Substantia nigra (tissue), 51 donors: ENCODE measurements at places on chromosomes 6 and 20.

GRCh38 chr20:61645732-61646131 is 393.7 kb downstream of the CDH4 start:
- no peak for DNase-seq

DNA sequence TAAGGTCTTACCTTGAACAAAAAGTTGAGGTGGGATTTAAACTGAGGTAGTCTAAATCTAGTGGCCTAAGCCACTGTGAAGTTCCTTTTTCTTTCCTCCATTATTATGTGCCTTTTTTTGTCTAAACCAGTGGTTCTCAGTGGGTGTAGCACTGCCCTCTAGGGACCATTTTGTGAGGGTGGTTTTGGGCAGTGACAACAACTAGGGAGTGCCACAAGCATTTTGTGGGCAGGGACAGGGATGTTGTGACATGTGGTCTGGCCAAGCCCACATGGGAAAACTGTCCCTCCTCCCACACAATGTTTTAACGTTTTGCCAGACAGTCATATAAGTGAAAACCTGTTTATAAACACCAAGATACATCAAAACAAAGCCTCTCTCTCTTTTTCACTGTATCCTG is 899.4 kb upstream of the FLRT3 start:
- DNase-seq = no peak

- no peak for DNase-seq
These were observed 215.8 kb downstream of the TMEM242 start for GRCh38 chr6:157107571-157107914.

DNA sequence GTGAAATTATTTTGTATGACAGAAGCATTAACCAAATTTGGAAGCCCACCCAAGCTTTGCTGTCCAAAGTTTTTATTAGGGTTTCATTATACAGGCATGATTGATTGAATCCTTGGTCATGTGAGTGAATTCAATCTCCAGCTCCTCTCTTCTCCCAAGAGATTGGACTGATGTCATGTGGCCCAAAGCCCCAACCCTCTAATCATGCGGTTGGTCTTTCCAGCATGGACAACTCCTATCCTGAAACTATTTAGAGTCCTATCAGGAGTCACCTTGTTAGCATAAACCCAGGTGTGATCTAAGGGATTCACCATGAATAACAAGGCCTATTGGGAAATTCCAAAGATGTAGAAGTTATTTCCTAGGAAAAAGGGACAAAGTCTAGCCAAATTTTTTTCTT is 10.6 kb downstream of the POLR3F start:
- no peak for DNase-seq

- no peak for DNase-seq
These were observed 76.4 kb downstream of the EYA2 start for GRCh38 chr20:46970937-46971630.

DNA sequence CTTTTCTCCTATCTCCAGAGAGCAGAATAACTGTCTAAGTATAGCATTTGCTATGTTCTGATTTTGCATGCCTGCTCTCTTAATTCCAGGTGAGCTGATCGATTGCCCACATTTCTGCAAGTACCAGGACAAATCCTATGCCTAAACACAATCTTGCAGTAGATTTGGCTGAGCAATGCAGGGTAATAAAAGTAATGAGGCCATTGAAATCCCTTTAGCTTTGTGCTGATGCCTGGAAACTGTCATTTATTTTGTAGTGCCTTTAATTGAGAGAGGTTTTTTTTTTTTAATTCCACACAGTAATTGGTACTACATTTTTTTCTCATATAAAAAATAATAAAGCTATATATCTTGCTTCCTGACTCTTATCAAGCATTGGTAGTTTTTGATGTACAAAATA is 252.3 kb downstream of the NKAIN2 start:
- no peak for DNase-seq

- DNase-seq = no peak
These were observed 98.3 kb downstream of the RAMACL start for GRCh38 chr6:166488076-166488685.

- no peak for DNase-seq
These were observed 296.3 kb downstream of the OGFRL1 start for GRCh38 chr6:71584712-71585436.

GRCh38 chr6:155311086-155311485 is 3.2 kb downstream of the TFB1M start:
- no peak for DNase-seq

- DNase-seq = no peak
These were observed 136.5 kb downstream of the RIMS1 start for GRCh38 chr6:72022830-72023229.

DNA sequence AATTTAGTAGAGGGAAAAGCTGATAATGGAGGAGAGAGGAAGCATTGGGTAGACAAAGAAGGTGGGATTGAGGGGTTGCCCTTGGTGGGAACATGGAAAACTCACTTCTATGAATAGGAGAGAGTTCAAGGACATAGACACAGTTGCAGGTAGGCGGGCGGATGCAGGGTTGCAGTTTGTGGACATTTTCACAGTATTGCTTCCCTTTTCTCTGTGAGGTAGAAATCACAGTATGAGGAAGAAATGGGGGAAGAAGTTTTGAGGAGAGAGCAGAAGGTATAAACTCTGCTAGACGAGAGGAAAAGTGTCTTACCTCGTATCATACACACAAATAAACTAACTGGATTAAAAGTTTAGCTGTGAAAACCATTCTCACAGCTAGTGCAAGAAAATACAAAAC is 200.7 kb upstream of the ECI2 start:
- DNase-seq = no peak

DNA sequence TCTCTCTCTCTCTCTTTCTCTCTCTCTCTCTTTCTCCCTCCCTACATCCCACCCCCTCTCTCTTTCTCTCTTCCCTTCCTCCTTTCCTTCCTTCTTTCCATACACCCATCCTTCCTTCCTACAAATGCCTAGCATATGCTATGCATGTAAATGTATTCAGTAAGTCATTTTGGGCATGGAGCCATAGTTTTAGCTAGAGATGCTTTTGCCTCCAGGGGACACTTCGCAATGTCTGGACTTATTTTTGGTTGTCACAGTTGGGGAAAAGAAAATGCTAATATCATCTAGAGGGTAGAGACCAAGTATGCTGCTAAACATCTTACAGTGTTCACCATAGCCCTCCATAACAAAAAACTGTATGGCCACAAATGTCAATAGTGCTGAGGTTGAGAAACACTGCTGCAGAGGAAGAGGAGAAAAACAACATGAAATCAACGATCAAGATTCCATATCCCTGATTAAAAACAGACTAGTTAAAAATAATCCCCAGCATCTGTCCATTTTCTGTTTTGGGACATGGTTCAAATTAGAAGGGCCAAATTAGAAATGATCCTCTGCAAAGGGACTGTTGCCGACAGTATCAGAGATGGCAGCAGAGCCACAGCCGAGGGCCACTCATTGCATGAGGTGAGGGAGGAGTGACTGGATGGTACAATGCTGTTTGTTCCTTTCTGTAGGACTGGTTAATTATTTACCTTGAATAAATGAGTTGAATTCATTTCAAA is 152.7 kb downstream of the SH3BGRL2 start:
- DNase-seq = no peak

DNA sequence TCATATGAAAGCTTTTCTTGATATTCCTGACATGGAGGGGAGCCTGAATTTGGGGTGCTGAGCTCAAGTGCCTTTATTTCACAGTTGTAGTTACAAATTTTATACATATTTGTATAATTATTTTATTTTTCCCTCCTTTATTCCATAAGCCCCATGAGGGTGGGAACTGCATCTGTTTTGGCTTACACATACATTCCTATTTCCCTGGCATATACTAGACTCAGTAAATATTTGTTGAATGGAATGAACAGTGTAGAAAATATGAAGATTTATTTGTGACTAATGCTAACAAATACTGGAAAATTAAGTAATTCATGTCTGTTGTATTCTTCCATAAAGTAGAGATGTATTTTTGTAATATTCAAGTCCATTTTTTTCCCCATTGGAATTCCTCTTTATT is 127.1 kb downstream of the MYO6 start:
- DNase-seq = no peak

DNA sequence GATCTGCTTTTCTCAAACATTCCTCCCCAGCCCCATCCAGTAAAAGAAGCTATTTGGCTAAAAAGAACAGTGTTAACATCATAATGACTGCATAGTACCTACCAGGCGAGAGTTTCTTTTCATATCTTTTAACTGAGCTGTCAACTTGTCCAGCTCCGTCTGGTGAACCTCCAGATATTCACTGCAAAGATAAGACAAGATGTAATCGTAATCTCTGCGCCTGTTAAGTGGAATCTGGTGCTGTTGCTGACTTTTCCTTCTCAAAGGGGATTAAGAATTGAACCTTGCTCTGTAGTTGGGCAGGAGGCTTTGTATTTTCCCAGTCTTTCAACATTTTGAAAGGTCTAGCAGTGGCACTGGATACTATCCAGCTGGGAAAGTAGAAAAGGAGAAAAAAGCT is 63.0 kb downstream of the RIPOR2 start:
- DNase-seq = no peak

GRCh38 chr20:6421321-6422248 is 298.8 kb upstream of the FERMT1 start:
- no peak for DNase-seq

- no peak for DNase-seq
These were observed 102.1 kb upstream of the TMEM181 start for GRCh38 chr6:158457616-158458278.

GRCh38 chr6:8166156-8166555 is 63.8 kb upstream of the EEF1E1 start:
- DNase-seq = no peak

GRCh38 chr6:3759646-3760232 is 8.2 kb upstream of the PXDC1 start:
- no peak for DNase-seq

- no peak for DNase-seq
These were observed 503.4 kb downstream of the CD109 start for GRCh38 chr6:74199215-74199915.

DNA sequence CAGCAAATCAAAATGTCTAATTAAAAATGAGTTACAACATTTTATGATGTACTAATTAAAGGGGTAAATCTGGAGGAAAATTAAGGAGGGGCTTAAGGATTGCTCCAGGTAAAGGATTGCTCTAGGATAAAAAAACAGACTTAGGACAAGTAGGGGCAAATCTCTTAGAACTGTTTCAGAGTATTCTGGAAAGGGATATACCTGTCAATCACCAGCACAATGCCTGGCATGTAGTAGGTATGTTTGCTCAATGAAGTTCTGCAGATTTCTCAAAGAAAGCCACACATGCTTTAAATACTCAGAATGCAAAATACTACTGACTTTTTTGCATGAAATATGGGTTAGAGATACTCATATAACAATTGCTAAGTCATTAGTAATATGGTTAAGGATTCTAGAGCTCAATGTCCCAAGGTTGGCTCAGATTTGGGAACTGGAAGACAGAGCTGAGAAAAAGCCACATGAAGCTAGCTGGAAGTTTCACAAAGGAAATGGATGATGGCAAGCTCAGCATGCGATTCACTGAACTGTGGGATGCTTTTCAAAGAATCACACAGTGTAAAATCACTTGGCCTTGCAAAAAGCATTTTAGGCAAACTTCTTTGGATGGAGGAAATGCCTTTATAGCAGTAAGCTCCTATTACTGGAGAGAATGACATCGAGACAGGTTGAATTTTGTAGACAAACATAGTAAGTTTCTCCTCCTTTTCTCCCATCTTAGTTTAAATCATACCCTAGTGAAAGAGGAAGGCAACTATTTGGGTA is 72.8 kb downstream of the MAP3K5 start:
- DNase-seq = no peak

- DNase-seq = no peak
These were observed 47.1 kb downstream of the FHL5 start for GRCh38 chr6:96610019-96610418.

GRCh38 chr20:40431611-40432010 is 257.4 kb downstream of the MAFB start:
- DNase-seq = no peak

GRCh38 chr6:12963567-12963966 is 247.0 kb downstream of the PHACTR1 start:
- no peak for DNase-seq

DNA sequence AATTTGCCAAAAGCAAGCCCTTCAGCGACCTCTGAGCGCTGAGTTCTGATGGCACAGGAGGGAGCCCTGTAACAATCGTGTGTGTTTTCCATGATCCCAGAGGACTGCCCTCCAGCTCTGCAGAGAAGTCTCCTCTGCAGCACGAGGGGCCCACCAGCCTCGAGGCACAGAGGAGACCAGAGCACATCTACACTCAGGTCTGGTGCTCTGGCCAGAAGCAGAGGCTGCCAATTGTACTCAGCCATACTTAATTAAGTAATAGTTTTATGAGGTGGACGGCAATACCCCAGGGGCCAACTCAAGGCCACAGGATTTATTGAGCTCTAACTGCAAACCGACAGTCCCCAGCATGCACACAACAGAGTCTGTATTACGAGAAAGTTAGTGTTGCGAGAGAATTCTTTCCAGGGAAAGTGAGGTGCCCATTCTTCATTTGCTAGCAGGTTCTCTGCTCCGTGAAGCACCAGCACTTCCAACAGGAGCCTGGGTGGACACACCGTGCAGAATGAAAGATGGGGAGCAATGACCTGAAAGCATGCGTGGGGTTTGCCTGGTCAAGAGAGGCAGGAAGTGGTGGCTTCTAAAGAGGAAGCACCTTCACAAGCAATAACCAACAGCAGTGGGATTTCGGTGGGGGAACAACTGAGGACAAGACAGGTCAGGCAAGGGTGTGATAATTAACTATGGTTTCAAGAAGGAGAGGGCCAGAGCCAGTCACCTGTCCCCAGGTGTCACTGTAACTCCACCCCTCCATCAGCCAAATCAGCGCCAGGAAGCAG is 92.8 kb upstream of the FOXC1 start:
- no peak for DNase-seq
